Caco-2 (cell line): ENCODE measurements at places on chromosomes 7 and 10. TPM values are rescaled to one million over a fixed set of nuclear protein-coding genes. Genes with fewer than 3 reads are reported as not detected.

The HSPA14 gene
- total RNA-seq: 36.9 and 39.3 TPM in 2 replicates

The KIAA1217 gene
- total RNA-seq: 166 and 171 TPM in 2 replicates

The DENND2A gene
- 0.67 and 0.95 TPM in 2 replicates for total RNA-seq

The WAC gene
- 196 TPM in 2 replicates for total RNA-seq

The MSMB gene
- 0.84 and 4.0 TPM in 2 replicates for total RNA-seq

GRCh38 chr10:5292196-5292735 lies 72.5 kb upstream of the UCN3 start:
- DNase-seq: no peak

GRCh38 chr7:92849322-92849721 lies 12.9 kb upstream of the CDK6 start:
- DNase-seq: no peak

GRCh38 chr10:56123247-56123646 lies 237.8 kb downstream of the ZWINT start:
- DNase-seq: no peak

- no peak for DNase-seq
Observed at GRCh38 chr7:29008590-29008989, 50.5 kb upstream of the TRIL start.

- no peak for DNase-seq
Observed at GRCh38 chr7:127887096-127887495, 144.1 kb downstream of the LRRC4 start.

GRCh38 chr10:25061711-25062449 lies 45.5 kb downstream of the THNSL1 start:
- no peak for DNase-seq
